Upper lobe of left lung (tissue), 6 donors: ENCODE measurements at places on chromosomes 13 and 19. TPM values are rescaled to one million over a fixed set of nuclear protein-coding genes. Genes with fewer than 3 reads are reported as not detected.

KRI1 gene
- total RNA-seq: 24.1 TPM

FPR3 gene
- total RNA-seq: 39.1 TPM

RDH8 gene
- not detected for total RNA-seq

CLEC17A gene
- total RNA-seq: not detected

KLK14 gene
- total RNA-seq: 1.2 TPM
